ENCODE measurements at places on chromosomes 2 and 18.

- no peak for DNase-seq
Measured at GRCh38 chr2:163213661-163214081, 375.1 kb upstream of the KCNH7 start.

GRCh38 chr2:217698691-217699090 is 304.1 kb downstream of the TNS1 start:
- no peak for DNase-seq

- no peak for DNase-seq
Measured at GRCh38 chr18:55996717-55997116, 408.7 kb upstream of the TCF4 start.

- no peak for DNase-seq
Measured at GRCh38 chr18:73924836-73925235, 222.8 kb downstream of the FBXO15 start.

DNA sequence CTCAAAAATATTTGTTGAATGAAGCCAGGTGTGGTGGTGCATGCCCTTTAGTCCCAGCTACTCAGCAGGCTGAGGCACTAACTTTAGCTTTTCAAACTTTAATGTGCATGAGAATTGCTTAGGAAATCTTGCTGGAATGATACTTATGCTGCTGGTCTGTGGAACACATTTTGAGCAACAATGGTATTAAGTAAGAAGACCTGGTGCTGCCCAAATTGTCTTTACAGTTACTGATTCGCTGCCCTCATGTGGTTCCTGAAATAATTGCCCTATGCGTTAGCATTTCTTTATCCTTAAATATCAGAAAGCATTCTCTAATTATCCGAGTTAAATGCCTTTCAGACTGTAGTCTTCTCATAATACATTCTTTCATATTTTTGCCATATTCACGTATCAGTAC is 76.0 kb upstream of the SESTD1 start:
- peak; percentile 75 for DNase-seq

DNA sequence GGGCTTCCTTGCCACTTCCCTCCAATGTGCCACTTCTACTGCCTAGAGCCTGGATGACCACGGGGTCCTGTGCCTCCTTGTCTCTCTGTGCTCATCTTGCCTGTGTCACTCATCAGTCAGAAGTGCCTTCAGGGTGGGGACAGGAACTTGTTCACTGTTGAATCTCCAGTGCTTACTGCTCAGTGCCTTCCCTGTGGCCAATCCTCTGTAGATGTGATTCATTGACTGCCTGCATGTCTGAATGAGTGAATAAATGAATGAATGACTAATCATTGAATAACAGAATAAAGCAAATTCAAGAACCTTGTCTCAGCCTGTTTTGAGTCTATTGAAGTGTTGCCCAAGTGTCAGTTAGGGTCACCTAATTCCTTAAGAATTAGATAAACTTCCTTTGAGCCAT is 42.3 kb upstream of the FAM136A start:
- no peak for DNase-seq

- DNase-seq, result no peak
Measured at GRCh38 chr2:180747728-180748127, 232.7 kb upstream of the UBE2E3 start.

- DNase-seq, result no peak
Measured at GRCh38 chr2:48391616-48392015, 138.3 kb upstream of the STON1 start.

DNA sequence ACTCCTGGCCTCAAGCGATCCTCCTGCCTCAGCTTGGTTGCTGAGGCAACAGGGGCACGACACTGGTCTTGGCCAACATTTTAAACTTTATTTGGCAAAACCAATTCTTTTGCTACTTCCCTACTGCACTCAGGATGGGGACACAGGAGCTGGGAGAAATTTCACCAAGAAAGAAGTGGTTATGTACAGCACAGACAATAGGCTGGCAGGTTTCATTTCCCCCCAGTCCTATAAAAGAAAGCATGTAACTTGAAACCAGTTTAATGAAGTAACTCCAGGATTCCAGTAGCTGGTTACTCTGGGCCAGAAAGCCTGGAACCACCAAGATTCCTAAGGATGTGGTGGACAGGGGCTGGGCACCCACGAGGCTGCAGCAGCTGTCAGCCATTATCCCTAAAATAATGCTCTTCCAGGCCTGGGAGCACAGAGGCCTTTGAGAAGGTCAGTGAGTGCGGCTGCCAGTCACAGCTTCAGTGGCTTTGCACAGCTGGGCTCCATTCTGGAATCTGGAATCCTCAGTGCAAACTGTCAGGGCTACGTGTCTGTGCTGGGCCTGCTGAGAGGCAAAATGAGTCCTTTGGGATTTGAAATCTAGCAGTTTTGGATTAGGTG is 142.3 kb upstream of the ITGA6 start:
- DNase-seq, result peak; percentile 57

GRCh38 chr18:64183665-64184064 is 34.8 kb upstream of the LINC00305 start:
- no peak for DNase-seq

DNA sequence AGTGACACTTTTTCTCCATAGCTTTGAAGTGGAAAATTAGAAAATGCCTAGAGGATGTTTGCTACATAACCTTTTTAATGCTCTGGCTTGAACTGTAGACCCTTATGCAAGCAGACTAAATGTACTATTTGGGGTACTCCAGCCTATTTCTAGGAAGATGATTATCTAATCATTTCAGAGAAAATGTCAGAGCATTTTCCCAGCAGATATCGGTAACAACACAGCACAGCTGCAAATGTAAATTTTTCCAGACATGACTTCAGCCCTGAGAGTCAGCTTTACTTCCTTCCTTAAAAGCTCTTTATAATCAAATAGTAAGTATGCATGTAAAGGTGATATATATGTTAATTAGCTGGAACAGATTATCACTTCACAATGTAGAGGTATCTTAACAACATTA is 1647.1 kb downstream of the SUCLG1 start:
- no peak for DNase-seq

DNA sequence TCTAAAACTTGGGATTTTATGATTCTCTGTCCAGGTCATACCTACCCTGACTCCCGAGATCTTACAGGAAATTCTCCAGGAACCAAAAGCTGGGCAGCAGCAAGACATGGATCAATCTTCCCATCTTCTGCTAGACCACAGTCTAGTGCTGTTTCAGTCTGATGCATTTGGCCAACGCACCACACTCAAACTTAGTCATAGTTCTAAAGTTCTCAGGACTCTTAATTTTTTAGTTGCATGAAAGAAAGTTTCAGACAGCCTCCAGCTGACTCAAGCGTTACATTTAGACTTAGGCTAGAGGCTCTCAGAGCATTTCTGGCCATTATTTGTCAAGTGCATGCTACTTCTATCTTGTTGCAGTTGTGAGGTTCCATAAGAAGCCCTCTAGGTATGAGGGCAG is 230.1 kb upstream of the CCDC150 start:
- DNase-seq, result no peak

DNA sequence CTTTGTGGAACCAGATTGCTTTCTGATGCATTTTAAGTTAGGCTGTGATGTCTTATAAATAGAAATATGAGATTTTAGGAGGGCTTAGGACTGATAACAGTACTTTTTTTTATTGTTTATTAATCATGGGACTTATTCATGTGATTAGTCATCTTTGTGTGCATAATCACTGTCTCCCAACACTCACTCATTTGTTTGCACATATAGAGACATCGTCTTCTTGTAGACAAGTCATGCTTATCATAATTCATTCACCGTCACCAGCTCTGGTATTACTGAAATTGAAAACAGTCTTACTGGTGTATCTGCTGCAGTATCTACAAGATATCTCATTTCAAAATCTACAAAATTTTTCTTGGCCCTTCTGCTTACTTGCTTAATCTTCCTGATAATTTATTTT is 45.8 kb downstream of the WDR7 start:
- DNase-seq, result no peak

DNA sequence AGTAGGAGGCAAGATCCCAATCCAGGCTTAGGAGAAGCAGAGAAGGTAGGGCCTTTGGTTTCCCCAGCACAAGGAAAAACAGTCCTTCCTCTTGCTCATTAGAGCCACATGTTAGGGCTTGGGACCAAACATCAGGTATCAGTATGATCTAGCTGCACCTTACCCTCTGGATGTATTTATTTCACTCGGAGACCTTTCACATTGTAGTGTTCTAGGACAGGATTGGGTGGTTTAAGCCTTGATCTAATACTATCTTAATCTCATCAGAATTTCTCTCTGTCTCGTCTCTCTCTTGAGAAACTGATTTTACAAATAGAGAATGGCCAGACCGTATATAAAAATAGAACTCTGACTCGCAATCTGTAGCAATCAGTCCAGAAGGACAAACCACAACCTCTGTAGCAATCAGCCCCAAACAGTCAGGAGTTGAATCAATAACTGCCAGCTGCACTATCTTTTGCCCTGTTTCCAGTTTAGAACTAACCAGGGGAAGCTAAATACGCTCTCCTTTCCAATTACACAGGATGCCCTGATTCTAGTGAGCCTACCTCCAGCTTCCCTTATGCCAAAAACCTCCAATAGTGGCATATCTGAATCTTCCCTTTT is 207.1 kb downstream of the TDRD15 start:
- DNase-seq, result no peak

- DNase-seq, result peak; percentile 77
Measured at GRCh38 chr18:36757081-36757480, 71.7 kb downstream of the TPGS2 start.

- no peak for DNase-seq
Measured at GRCh38 chr2:134304394-134305108, 50.7 kb downstream of the MGAT5 start.

DNA sequence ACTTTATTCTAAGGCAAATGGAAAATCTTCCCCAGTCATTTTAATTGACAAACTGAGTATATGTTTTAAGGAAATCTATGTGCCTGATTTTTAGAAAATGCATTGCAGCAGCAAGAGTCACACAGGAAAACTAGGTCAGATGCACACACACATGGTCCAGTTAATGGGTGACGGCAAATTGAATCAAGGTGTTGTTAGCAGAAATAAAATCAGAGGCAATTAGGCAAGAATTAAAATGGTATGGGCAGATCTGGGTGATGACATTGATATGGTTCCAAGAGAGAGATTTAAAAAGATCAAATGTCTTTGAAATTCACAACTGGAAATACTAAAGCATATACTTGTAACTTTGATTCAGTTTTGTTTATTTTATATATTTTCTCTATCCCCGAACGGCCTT is 174.2 kb upstream of the CDH19 start:
- no peak for DNase-seq
